Activated T-cell treated with anti-CD3 and anti-CD28 coated beads for 1 hour (primary cell): ENCODE measurements at places on chromosomes 7 and 10.

- no peak for DNase-seq
Measured at GRCh38 chr10:2791774-2792443, 275.4 kb upstream of the PFKP start.

DNA sequence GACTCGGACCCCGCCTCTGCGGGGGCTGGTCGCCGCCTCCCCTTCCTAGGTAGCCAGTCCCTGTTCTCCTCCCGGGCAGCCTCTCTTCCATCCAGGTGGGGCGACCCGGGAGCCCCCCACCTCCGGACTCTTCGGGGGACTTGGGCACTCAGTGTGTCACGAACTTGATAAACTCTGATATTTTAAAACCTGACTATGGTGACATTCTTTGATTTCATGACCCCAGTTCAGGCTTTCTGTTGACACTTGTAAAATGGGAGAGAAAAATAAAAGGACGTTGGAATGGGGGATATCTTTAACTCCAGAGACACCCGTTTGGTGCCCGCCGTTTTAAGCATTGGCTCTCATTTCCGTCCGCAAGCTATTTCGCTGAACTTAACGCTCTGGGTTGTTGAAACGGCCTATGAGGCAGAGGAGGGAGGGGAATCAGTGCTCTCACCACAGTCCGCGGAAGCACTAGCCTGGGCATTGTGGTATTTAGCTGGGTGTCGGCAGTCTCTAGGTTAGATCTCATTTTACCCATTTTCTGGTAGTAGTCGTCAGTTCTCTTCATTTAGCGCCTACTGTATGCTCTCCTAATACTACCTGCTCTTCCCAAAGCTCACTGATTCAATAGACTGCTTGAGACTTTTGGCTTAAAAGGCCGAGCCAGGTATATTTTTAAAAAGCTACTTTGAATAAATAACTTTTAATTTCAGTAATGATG is 738 bp downstream of the VPS26A start:
- peak; percentile 22 for DNase-seq

DNA sequence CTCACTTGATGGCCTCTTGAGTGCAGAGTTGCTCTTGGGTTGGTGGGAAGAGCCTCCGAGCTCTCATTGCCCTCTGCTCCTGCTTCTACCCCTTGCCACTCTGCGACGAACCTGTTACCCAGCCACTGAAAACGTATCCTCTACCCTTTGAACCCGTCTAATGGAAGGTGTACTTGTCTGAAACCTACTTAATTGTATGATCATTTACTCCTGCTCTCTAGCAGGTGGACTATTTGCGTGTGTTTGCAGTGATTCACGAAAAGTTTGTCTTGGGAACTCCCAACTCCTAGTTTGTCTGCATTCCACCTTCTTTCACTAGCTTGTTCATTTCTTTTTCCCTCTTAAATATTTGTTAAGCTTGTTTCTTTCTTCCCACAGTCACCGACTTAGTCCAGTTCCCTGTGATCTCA is 503 bp downstream of the CROT start:
- DNase-seq, result no peak

DNA sequence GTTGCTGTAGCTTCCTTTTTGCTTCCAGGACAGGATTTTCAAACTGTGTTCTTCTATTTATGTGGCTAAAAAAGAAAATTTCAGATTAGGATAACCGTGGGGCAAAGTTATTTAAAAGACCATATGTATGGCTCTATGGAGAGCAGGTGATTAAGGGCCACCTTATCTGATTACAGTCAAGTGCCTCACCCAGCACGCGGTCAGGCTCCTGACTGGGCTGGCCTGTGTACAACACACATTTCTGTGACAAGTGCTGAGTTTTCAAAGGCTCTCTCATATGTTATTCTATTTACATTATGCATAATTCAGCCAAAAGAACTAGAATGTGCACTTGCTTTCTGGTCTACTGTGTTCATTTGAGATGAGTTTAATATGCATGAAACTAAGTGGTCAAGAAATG is 547.4 kb downstream of the PHTF2 start:
- no peak for DNase-seq

DNA sequence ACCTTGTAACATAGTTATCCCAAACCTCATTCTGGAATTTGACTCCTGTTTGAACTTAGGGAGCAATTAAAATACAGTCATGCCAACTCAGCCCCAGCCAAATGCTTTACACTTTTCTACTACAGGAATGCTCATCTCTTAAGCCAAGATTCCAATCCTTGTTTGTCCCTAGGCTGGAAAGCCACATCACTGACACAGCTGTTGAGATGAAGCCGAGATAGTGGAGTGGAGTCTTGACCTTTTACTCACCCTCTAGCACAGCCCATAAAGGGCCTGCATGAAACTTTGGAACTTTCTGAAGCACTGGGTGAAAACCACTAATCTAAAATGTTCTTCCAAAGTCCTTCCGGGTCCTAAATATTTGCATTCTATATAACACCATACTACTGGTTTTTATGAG is 247.3 kb downstream of the ETV1 start:
- DNase-seq, result no peak

- DNase-seq, result no peak
Measured at GRCh38 chr10:7389346-7389745, 21.5 kb downstream of the SFMBT2 start.

DNA sequence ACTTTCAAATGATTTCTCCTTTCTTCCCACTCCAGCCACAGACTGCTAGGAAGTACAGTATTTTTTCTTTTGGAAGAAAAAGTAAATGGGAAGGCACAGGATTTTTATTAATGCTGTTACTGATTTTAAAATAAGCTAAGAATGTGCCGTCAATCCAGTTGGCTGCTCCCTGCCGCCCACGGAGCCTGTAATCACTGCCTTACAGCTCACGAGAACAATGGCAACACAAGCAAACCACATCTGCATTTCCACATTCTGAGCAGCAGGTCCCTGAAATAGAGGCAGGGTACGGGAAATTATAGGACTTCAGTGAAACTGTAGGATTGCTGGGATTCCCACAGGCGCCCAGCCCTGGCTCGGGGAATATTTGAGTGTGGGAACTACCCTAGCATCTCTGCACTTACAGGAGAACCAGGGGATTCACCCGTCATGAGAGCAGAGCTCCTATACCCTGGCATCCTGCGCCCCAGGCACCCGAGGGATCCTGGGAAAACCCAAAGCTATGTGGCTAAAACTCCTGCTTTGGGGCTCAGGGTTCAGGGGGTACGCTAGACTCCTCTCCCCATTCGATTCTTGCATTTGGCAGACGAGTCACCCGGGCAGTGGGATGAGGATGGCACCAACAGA is 72.9 kb upstream of the TNS3 start:
- no peak for DNase-seq

DNA sequence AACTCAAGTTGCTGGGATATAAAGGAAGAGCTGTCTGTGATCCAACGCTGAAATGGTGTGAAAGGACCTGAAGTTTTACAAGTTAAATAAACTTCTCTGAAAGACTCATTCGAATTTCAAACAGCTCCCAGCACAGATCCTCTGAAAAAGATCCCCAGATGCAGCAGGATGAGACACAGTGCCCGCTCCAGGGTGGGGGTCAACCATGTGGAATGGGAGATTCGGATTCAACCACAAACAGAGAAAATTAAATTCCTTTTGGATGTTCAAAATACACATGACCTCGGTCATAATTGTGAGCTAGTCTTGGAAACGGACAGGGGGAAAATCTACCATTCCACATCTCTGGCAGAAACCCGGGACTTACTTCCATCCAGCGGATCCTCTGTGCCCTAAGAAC is 119.6 kb downstream of the PRKAG2 start:
- DNase-seq, result no peak

GRCh38 chr7:97090761-97091353 is 26.6 kb upstream of the SDHAF3 start:
- no peak for DNase-seq

GRCh38 chr7:95931460-95932232 is 159.3 kb downstream of the DYNC1I1 start:
- DNase-seq, result no peak

GRCh38 chr10:36183056-36183455 is 541.0 kb upstream of the FZD8 start:
- no peak for DNase-seq
